ENCODE measurements at places on chromosomes 2 and 18. TPM values are rescaled to one million over a fixed set of nuclear protein-coding genes. Genes with fewer than 3 reads are reported as not detected.

GRCh38 chr2:128504246-128505149, 185.8 kb upstream of the HS6ST1 start:
- no peak overlapping the region for H3K27ac ChIP-seq
- H3K4me1 ChIP-seq = no peaks in the 10 kb centered on the region
- H3K4me3 ChIP-seq = no peak overlapping the region
- DNase-seq = no peak
- peaks cover 4% of the 10 kb centered on the region for H3K27me3 ChIP-seq
- no peaks in the 10 kb centered on the region for H3K36me3 ChIP-seq

DNA sequence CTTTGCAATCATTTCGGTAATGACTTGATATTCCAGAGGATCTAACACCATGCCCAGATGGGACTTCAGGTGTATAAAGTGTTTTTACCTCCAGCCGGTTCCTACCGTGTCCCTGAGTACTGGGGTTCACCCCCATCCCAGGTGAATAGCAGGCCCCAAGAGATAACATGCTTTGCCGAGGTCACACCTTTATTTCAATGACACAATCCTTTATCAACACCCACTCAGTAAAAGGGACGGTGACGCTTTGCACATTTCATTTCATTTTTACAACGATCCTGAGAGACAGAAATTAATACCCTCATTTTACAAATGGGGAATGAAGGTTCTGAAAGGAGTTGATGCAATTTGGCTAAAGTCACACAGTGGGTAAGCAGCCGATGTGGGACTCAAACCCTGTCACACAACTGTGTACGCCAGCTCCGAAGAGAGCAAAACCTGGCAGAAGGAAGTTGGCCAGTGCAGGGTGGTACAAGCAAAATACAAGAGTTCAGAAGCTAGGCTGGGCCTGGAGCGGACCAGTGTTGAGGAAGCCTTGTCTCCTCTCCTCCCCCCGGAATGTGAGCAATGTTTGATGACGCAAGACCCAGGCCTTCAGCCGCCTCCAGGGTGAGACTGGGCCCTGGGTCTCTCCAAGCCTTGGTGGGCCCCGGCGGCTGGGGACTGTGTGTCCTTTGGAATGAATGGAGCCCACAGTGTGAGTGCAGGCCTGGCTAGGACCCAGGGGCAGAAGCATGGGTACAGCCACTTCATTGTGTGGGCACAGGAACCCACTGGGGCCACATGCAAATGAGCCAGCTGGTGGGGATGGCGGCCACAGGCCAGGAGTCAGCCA, 139.6 kb upstream of the MYCN start:
- H3K4me1 ChIP-seq = peaks cover 6% of the 10 kb centered on the region
- H3K4me3 ChIP-seq = no peak overlapping the region
- H3K27me3 ChIP-seq = peaks cover 7% of the 10 kb centered on the region

- DNase-seq = no peak
- peaks cover 4% of the 10 kb centered on the region for H3K4me1 ChIP-seq
- peaks cover 2% of the 10 kb centered on the region for H3K27me3 ChIP-seq
Observed at GRCh38 chr2:139763705-139764104, 983.5 kb upstream of the NXPH2 start.

- H3K27ac ChIP-seq = peak overlapping the region; percentile 79
- no peak for DNase-seq
- H3K4me3 ChIP-seq = no peak overlapping the region
- H3K36me3 ChIP-seq = peaks cover 17% of the 10 kb centered on the region
- peaks cover 17% of the 10 kb centered on the region for H3K4me1 ChIP-seq
Observed at GRCh38 chr2:200455958-200456421, 53.9 kb downstream of the KCTD18 start.

DNA sequence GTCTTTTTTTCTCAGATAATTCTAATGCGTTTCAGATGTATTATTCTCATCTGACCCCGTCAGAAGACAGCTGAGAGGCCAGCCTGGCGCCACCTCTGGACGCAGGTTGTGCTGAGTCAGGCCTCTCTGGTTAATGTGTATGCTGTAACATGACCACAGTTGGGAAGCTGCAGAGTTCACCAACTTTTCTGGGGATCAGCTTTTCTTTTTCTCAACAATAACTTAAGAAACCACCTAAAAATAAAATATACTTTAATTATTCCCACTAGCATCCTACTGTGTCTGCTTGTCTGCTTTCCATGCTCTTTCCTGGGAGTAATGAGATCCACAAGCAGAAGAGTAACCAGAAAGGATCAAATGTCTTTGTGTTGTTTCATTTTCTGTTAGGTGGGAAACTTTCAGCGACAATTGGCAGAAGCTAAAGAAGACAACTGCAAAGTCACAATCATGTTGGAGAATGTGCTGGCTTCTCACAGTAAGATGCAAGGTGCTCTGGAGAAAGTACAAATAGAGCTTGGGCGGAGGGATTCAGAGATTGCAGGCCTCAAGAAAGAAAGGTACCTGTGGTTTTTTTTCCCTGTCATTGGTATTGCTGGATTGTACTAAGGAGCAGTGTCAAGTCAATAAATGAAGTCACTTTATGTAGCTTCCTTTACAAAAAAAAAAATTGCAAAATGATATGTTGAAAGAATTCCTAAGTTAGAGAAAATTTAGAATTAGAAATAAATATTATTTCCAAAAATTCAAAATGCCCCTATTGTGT, 79.8 kb downstream of the CCDC150 start:
- H3K4me1 ChIP-seq = no peaks in the 10 kb centered on the region
- H3K36me3 ChIP-seq = peaks cover 9% of the 10 kb centered on the region
- no peak overlapping the region for H3K27ac ChIP-seq
- no peak overlapping the region for H3K4me3 ChIP-seq
- H3K27me3 ChIP-seq = no peaks in the 10 kb centered on the region
- peak; percentile 15 for DNase-seq

- peaks cover 16% of the 10 kb centered on the region for H3K36me3 ChIP-seq
- peaks cover 4% of the 10 kb centered on the region for H3K4me1 ChIP-seq
- DNase-seq = no peak
- no peak overlapping the region for H3K27ac ChIP-seq
- H3K27me3 ChIP-seq = no peaks in the 10 kb centered on the region
Observed at GRCh38 chr2:24683408-24683807, 109.8 kb downstream of the PTRHD1 start.

Gene STPG4
- total RNA-seq = not detected

Gene REG3G
- not detected for total RNA-seq

Gene SERPINB3
- not detected for total RNA-seq

Gene CROCC2
- not detected for total RNA-seq

Gene PDE1A
- total RNA-seq = 21.6 TPM

Gene MARCO
- not detected for total RNA-seq

Gene HJURP
- total RNA-seq = 11.4 TPM

Gene RASGRP3
- 487 TPM for total RNA-seq

Gene IL36RN
- not detected for total RNA-seq

Gene SERPINB13
- total RNA-seq = not detected
